ENCODE measurements at places on chromosomes 6 and 20.

- no peak for DNase-seq
Observed at GRCh38 chr6:71908162-71908765, 21.9 kb downstream of the RIMS1 start.

DNA sequence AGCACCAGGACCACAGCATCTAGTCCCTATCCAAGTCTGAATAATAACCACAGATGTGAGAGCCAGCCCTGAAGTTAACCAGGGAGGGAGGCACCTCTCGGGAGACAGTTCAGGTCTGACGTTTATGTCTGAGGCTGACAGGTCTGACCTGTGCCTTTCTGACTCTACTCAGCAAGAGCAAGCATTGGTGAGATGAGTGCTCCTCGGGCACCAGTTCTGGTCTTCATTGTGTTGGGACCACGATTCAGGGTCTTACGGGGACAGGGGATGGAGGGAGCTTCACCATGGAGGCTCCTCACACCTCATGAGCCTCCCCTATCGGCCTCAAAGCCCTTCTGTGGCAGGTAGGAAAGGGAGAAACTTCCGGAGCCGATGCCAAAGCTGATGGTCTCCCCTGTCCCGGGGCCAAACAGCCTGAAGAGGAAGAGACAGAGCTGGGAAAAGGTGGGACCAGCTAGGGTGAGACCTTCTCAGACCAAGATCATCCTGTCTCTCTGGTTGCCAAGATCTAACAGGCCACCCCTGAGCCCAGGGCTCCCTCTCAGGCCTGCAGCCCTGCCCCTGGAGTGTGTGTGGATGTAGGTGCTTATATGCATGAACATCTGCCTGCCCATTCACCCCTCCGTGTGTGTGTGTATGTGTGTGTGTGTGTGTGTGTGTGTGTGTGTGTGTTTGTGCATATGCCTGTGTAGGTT lies 170.5 kb downstream of the VEGFA start:
- no peak for DNase-seq

DNA sequence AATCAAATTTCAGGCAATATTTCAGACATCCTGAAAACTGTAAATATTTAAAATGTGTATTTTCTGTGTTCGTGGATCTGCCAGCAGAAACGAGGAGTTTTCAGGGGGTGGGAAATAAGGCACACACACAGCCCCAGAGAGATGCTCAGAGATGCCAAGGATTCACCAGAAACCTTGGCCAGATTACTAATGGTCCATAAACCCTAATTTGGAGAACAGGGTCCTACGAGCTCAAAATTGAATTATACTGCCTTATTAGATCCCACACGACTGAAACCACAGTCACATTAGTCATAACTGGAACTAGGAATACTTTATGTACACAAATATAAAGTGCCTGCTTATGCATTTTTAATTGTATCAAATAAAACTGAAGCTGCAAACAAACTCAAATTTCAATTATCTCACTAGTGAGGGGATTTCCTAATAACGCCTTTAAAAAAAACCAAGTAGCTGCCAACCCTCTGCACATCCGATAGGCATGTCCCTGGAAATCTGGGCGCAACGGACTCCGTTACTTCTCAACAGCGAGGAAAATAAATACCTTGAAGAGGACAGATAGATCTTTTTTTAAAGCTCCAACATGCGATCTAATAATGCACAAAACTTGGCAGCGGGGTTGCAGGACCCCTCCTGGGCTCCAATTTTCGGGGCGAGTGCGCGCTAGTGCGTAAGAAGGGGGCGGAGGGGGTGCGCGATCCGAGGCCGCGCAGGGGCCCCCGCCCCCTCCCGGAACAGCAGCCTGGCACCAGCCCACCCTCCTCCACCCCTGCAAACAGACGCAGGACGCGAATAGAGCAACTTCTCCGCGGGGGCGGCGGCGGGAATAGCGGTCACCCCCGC lies 897 bp downstream of the CHD6 start:
- DNase-seq = peak; percentile 34

DNA sequence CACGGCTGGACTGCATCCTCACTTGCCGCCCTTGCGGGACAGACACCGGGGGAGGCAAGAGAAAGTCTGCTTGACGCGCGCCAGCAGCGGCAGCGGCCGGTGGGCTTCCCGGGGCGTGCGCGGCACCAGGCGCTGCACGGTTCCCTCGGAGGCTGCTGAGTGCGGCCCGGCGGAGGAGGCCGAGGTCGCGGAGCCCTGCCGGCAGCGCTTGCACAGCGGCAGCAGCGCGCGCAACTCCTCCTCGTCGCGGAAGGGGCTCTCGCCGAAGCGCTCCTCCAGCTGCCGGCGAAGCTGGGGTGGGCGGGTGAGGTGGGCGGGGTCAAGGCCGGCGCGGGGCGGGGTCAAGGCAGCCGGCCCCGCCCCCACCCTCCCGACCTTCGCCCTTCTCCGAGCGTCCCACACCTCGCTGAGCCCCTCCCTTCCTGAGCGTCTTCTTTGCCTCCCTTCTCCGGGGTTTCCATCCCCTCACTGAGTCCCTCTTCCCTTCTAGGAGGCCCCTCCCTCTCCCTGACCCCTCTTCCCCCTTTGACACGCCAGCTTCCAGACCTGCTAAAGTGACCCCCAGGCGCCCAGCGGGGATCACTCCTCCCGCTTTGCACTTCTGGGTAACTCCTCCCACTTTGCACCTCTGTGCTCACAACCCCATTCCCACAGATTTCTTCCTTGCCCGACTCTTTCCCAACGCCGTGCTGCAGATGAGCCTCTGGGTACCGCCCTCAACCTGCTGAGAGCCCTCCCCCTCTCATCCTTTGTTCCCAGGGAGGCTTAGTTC lies 8.8 kb downstream of the DUSP15 start:
- peak; percentile 66 for DNase-seq

DNA sequence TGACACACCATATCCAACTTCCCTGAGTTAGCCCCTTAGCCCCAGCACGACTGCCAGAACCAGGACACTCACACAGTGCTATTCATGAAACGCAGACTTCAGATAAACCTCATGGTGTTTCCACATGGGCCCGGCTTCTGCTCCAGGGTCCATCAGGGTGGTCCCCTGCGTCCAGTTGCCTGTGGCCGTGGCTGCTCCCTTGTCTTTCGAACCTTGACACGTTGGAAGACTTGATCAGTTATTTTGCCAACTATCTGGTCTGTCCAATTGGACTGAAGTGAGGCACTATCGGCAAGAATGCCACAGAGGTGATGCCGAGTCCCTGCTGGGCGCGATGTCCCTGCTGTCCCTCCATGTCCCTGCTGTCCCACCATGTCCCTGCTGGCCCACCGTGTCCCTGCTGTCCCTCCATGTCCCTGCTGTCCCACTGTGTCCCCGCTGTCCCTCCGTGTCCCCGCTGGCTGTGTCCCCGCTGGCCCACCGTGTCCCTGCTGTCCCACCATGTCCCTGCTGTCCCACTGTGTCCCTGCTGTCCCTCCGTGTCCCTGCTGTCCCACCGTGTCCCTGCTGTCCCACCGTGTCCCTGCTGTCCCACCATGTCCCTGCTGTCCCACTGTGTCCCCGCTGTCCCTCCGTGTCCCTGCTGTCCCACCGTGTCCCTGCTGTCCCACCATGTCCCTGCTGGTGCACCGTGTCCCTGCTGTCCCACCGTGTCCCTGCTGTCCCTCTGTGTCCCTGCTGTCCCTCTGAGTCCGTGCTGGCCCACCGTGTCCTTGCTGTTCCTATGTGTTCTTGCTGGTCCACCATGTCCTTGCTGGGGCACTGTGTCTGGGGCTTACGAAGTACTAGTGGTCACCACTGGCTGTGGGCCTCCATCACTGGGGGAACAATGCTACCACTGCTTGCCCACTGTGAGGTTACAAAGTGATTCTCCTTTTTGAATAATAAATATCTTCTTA lies 251.4 kb downstream of the DLL1 start:
- DNase-seq = no peak

- DNase-seq = no peak
Observed at GRCh38 chr6:73177221-73177944, 47.9 kb downstream of the KHDC1L start.

GRCh38 chr6:10801224-10801848 lies 37.0 kb downstream of the MAK start:
- peak; percentile 70 for DNase-seq

- no peak for DNase-seq
Observed at GRCh38 chr20:61587036-61587435, 335.0 kb downstream of the CDH4 start.

GRCh38 chr6:168067081-168067759 lies 11.8 kb downstream of the FRMD1 start:
- no peak for DNase-seq

DNA sequence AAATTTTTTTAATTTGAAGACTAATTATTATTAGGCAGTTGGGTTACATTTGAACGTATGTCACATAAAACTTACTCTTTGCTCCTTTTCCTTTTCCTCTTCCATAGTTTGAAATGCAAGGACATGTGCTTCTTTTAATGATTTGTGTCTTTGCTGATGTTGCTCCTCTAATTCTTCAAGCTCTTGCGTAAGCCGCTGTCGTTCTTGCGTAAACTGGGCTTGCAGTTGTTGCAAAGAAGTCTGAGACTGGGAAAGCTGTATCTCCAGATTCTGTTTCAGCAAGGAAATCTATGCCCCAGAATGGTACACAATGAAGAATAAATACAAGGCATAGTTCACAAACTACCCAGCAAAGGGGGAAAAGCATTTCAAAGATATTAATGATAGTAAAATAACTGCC lies 45.1 kb upstream of the MCM9 start:
- DNase-seq = no peak

DNA sequence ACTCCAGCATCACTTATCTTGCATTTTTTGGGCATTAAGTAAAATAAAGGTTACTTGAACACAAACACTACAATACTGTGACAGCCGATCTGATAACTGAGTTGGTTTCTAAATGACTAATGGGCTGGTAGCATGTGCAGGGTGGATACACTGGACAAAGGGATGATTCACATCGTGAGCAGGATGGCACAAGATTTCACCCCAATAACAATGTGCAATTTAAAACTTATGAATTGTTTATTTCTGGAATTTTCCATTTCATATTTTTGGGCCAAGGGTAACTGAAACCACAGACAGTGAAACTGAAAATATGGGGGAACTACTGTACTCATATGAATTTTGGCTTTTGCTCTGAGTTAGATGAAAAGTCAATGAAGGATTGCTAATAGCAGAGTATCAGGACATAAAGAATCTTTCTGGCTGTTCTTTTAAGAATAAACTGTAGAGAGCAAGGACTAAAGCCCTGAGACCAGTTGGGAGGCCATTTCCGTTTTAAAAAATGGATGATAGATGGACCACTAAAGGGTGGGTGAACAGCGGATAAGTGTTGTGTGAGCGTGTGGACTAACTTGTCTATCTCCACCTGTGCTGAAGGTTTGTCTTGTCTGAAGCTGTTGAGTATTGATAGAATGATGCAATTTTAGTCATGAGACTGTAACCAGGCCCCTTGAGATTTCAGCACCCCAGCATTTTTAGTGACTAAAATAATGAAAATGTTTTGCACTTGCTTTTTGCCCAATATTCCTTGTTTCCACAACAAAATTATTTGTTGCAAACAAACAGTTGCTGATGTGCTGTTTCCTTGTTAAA lies 8.2 kb downstream of the SPINT3 start:
- no peak for DNase-seq

- DNase-seq = no peak
Observed at GRCh38 chr6:136404627-136405419, 115.2 kb upstream of the BCLAF1 start.
